ENCODE measurements at places on chromosomes 11 and 22.

DNA sequence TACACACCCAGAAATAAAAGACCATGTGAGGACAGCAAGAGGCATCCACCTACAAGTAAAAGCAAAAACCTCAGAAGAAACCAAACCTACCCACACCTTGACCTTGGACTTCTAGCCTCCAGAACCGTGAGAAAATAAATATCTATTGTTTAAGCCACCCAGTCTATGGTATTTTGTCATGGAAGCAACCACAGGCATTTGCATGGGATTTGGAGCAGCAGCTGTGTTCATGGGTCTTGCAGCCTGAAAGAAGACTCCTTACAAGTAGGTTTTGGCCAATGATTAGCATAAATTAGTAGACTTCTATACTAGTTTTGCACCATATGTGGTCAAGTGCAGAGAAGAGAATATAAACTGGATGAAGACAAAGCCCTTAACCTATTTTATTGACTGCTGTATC is 27.9 kb downstream of the FSHB start:
- no peaks in the 10 kb centered on the region for H3K27me3 ChIP-seq
- DNase-seq, result no peak
- no peaks in the 10 kb centered on the region for H3K36me3 ChIP-seq
- H3K4me1 ChIP-seq, result peaks cover 3% of the 10 kb centered on the region
- H3K27ac ChIP-seq, result no peak overlapping the region
- H3K4me3 ChIP-seq, result no peak overlapping the region

- DNase-seq, result no peak
- no peak overlapping the region for H3K27ac ChIP-seq
- no peaks in the 10 kb centered on the region for H3K36me3 ChIP-seq
- H3K4me3 ChIP-seq, result no peak overlapping the region
- H3K4me1 ChIP-seq, result no peaks in the 10 kb centered on the region
Measured at GRCh38 chr11:20247591-20248007, 87.3 kb upstream of the DBX1 start.

DNA sequence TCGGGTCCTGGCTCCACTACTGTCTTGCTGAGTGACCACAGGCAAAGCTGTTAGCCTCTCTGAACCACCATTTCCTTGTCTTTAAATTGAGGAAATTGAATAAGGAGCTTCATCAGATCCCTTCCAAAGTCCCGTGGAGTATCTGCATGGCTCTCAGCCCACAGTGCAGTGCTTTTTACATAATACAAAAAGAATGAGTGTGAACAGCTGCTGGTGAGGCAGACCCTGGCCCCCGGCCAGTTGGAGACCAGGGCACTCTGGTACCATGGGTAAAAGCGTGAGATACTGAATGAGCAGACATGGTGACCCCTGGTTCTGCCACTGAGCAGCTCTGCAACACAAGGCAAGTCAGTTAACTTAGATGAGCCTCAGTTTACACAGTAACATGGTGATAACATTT is 86.8 kb downstream of the GALNT18 start:
- H3K36me3 ChIP-seq, result no peaks in the 10 kb centered on the region
- no peak overlapping the region for H3K4me3 ChIP-seq
- no peaks in the 10 kb centered on the region for H3K4me1 ChIP-seq
- no peak for DNase-seq
- H3K27ac ChIP-seq, result no peak overlapping the region

DNA sequence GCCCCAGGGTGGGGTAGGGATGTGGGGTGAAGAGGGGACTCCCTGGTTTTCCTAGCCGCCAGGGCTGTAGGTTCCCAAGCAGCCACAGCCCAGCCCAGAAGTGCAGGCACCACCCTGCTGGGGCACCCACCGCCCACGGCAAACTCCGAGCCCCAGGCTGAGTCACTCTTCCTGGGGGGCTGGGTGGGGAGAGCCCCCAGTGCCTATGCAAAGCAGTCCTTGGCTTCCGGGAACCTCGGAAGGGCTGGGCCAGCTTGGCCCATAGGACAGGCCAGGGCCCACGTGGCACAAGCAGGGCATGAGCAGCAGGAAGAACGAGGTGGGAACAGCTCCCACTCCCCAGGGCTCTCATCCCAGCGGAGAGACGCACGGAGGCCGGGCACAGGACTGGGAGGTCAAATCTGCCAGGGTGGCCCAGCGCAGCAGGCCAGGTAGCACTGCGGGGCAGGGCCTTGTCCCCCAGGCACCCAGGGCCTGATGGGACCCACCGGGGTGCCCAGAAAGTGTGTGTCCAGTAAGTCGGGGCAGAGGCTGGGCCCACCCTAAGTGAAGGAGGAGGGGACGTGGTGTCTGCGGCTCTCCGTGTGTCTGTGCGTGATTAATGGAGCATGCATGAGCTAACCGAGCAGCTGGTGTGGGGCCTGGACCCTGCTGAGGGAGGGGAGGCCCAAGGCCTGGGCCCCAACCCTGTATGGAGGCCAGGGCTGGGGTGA is 4.6 kb upstream of the IL17REL start:
- H3K4me1 ChIP-seq, result no peaks in the 10 kb centered on the region
- peak overlapping the region; percentile 62 for H3K4me3 ChIP-seq
- no peaks in the 10 kb centered on the region for H3K27me3 ChIP-seq

DNA sequence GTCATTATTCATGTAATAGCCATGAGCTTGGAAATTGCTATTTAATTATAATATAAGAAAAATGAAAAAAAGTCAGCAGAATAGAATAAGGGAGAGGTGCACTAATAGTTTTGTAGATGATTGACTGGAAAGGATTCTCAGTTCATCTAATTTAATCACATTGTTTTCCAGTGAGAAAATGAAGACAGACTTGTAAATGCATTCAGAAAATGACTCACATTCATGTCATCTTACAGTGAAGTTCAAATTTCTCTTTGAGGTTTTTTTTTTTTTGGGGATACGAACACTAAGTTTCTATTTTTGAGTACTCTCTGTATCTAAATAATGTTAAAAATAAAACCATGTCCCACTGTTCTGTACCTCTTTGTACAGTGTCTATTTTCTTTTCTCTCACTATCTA is 18.5 kb upstream of the OR4A16 start:
- H3K4me1 ChIP-seq, result no peaks in the 10 kb centered on the region
- DNase-seq, result no peak
- no peak overlapping the region for H3K4me3 ChIP-seq
- H3K27me3 ChIP-seq, result no peaks in the 10 kb centered on the region

GRCh38 chr11:2814751-2815150 is 70.8 kb downstream of the CDKN1C start:
- H3K27ac ChIP-seq, result no peak overlapping the region
- H3K4me1 ChIP-seq, result peaks cover under 1% of the 10 kb centered on the region
- H3K36me3 ChIP-seq, result peaks cover 13% of the 10 kb centered on the region
- H3K27me3 ChIP-seq, result peaks cover 26% of the 10 kb centered on the region
- no peak overlapping the region for H3K4me3 ChIP-seq
- no peak for DNase-seq

DNA sequence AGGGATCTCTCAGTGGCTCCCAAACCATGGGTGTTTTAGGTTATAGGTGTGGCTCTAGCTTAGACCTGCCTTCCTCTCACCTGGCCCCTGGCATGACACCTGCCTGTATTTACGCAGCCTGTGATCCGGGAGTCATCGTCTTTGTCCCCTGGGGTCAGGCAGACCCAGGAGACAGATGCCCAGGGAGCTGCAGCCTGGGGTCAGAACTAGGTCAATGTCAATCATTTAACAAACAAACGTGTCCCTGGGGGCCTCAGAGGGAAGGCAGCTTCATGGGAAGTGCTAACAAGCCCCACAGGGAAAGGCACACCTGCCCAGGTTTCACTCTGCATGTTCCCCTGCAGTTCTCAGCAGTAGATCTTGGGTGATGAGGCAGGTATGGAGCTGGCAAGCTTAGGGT is 12.0 kb downstream of the BACE1-AS start:
- no peaks in the 10 kb centered on the region for H3K4me1 ChIP-seq
- H3K4me3 ChIP-seq, result no peak overlapping the region
- H3K27ac ChIP-seq, result no peak overlapping the region
- DNase-seq, result no peak
- H3K36me3 ChIP-seq, result no peaks in the 10 kb centered on the region

Data from natural killer cell treated with Interleukin-12 subunit alpha and Interleukin-12 subunit beta and Interleukin-15 and Interleukin-18, amount 100 ng/mL, for 72 hours (primary cell).